ENCODE measurements at places on chromosomes 4 and X. TPM values are rescaled to one million over a fixed set of nuclear protein-coding genes. Genes with fewer than 3 reads are reported as not detected.

DNA sequence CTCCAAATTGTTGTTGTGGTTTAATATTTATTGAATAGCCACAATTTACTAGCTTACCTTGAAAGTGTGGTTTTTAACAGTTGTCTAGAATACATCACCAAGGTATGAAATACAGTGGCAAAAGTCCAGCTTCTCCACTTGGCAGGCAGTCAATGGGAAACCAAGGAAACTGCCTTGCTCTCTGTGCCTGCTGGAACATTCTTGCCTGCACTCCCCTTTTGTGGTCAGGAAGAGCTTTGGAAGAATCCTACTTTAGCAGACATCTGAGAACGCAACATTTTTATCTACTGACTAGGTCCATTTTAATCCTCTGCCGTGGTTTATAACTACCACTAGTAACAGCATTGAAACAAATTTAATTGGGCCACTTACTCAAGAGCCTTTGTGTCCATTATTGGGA is 64.5 kb downstream of the TENM3 start:
- DNase-seq = no peak

F11 gene
- total RNA-seq = 171 TPM

TBL1X gene
- 33.3 TPM for total RNA-seq

TRPC5OS gene
- total RNA-seq = not detected

- no peak for DNase-seq
Measured at GRCh38 chr4:88275949-88276515, 8.3 kb downstream of the PPM1K start.
